ENCODE measurements at places on chromosomes 12 and 14.

GRCh38 chr14:99381688-99382060 is 99.0 kb downstream of the SETD3 start:
- DNase-seq = no peak

- no peak for DNase-seq
Observed at GRCh38 chr14:53596853-53597525, 359.6 kb downstream of the BMP4 start.

DNA sequence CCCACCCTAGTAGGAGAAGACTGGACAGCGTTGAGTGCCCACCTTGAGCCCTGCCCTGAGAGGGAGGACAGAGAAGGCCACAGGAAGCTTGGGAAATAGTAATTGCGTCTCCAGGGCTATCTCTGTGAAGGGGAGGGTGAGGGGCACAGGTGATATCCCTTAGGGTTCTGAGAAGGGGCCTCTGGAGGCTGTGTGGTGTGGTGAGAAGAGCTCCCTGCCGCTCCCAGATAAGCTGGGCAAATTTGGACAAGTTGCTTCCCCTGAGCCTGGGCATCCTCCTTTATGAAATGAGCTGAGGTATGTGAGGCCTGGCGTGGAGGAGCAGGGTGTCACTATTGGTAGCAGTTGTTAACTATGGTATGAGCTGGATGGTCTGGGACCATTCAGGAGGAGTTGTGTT is 23.5 kb upstream of the LRP1-AS start:
- DNase-seq = no peak

DNA sequence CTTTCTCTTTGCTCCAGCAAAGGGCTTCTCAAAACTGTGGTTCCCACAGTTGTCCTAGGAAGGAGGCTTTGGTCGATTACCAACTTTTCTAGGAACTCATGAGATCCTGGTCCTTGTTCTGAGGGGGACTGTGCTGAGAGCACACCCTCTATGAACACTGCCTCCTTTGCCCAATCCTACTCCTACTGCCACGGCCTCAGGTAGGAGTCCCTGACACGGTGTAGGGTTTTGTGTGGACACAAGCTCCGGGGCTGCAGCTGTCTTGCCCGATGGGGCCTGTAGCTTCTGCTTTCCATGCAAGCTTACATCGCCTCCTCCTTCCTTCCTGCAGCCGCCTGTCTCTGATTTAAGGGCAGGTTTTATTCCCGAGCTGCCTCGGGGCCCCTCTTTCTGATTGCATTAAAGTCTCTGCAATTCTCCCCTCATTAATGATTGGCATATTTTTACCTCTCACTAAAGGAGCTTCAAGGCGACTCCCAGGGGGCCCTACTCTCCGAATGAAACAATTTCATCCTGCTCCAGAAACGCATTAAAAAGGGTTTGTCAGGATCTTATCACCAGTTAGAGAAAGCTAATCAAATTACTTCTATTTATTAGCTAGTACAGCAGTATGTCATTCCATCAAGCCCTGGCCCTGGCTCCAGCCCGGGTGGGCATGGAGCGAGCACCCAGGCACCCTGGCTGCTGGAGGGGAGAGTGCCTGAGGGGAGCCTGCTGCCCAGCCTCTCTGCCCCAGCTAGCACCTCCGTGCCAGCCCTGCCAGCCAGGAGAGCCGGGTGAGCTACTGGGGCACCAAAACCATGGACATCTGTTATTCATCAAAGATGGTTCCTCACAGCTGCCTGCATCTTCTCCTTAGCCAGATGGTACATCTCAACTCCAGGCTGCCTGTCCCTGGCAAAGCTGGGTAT is 38.0 kb upstream of the ESRRB start:
- DNase-seq = no peak

DNA sequence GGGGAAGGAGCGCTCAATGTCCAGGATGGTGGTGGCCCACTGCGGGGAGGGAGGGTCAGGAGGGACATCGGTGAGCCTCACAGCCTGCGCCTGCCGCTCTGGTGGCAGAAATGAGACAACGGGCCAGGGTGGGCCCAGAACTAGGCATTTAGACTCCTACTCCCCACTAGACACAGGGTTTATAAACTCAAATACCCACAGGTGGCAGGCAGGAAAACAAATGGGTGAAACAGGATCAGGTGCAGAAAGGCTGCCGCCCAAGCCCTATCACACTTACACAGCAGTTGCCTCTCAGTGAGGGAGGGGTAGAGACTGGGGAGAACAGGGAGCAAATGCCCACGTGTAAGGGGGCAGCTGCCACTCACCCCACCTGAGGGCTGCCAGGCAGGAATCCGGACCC is 46.4 kb downstream of the TRPV4 start:
- no peak for DNase-seq

GRCh38 chr12:31316891-31317290 is 9.1 kb downstream of the SINHCAF start:
- DNase-seq = no peak

DNA sequence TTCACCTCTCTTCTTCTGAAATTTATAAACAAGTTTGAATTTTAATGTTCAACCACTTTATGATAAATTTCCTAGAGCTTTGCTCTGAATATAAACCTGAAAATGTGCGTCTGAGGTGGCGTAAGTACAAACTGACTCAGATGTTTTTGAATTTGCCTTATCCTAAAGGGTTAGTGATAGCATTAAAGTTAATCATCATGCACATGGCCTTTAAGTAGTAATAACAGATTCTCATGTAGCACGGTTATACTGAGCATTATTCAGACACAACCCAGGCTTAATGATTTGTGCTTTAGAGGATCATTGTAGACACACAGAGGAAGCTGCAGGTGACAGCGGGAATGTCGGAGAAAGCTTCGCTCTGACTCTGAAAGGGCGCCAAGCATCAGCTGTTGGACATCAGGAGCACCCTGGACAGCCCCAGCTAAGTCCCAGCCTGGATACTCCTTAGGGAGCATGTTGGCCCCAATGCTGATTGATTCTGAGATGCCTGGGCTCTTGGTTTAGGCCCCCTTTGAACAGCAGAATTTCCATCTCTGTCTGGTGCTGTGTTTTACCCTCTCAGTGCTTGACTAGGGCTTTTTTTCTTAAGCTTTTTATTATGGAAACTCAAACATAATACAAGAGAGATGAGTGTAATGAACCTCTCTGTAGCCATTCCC is 91.1 kb downstream of the PLXNC1 start:
- DNase-seq = no peak

- DNase-seq = no peak
Observed at GRCh38 chr12:25074954-25075353, 120.0 kb downstream of the DNAI7 start.

- no peak for DNase-seq
Observed at GRCh38 chr12:31021181-31021580, 52.5 kb upstream of the DDX11 start.

DNA sequence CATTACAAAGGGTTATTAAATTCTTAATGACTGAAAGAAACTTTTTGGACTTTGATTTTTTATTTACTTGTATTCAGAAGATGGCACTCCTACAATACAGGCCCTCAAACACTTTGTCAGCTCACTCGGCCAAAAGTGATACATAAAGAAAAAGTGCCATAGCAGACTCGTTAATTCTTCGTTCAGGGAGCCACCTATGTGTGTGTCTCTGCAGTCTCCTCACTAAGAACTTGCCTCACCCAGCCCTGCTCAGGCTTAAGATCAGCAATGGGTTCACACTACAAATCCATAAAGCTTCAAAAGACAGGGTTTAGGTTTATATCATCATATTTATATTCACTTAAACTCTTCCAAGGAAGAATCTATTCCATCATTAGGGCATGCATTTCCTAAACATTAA is 11.5 kb downstream of the DCP1B start:
- DNase-seq = no peak

DNA sequence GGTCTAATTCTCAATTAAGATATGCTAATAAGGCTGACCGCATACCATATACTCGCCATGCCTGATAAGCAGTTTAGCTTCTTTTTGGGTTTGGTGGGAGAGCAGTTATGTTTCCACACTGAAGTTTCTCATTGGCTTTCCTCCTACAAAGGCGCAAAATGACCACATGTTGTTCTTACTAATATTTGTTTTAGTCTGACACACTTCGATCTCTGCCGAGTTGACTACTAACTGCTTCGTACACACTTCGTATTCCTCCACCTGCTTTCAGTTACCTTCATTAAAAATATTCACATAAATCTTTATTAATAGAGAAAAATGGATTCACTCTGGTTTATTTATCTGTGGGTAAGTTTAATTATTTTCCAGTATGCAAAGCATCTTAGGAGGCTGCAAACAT is 41.7 kb downstream of the EMP1 start:
- DNase-seq = no peak

All from activated T-helper 1 cell treated with anti-CD3 and anti-CD28 coated beads, Interleukin-2, amount 50 U/mL, for 16 hours (primary cell).